ENCODE measurements at places on chromosomes 7 and 10.

DNA sequence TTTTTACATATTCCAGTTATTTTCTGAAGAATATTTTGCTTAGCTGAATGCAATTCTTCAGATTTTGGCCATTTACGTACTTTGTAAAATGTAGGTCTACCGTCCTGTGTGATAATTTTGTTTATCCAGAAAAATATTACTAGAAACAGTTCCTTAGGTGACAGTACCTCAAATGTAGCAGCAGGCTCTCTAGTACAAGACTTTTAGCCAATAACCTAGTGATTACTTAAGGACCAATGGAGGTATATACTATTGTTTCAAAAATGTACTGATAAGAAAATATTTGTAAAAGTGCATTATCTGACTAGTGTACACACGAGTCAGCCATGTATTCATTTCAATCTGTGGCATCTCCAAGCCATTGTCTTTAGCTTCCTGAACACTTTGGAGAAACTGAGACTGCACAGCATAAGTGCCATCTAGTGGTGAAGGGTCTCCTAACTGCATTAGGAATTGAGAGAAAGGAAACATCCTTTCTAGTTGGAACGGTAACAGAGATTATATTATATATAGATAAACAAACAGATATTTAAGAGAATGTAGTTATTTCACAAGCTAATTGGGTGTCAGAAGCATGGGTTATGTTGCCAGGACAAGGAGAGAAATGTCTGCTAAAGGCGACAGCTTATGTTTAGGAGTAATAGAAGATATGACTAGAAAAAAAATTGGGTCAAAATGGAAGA, 23.7 kb downstream of the RTKN2 start:
- DNase-seq = no peak

DNA sequence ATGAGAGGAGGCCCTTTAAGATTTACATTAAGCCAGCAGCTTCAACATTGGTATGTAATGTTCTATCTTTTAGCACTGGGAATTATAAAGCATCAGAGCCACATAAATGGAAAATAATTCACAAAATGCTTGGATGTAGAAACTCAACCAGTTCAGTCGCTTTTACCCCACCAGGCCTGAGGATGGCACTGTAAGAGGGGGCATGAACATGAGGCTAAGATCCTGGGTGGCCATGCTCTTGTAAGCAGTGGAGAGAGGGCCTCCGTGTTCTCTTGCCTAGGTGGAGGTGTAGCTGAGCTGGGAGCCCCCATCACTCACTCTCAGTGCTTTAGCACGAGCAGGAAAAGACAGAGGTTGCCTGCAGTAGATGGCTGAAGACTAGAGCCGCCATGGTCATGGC, 238.8 kb downstream of the FANK1 start:
- no peak for DNase-seq

DNA sequence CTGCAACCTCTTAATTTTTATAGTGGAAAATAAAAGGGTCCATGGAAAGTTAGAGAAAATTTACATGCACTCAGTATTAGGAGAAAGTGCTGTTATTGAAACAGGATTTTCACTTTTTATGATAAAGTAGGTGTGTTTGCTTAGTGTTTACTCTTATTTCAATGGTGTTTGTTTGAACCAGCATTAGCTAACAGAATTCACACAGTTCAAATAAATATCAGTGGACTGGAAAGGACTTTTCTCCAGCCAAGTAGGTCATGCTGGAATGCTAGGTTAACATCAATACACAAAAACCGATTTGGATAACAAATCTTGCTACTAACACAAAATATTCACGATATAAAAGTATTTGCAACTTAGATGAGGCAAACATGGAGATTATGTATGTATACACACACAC, 49.4 kb upstream of the BET1 start:
- no peak for DNase-seq

GRCh38 chr10:35435824-35436223, 99.5 kb downstream of the CCNY start:
- DNase-seq = no peak

GRCh38 chr7:13067036-13067435, 379.6 kb downstream of the ARL4A start:
- DNase-seq = no peak

GRCh38 chr7:74033372-74034311, 5.7 kb downstream of the ELN start:
- no peak for DNase-seq

Measured in HS-27A (cell line).